ENCODE measurements at places on chromosomes 13 and 19.

DNA sequence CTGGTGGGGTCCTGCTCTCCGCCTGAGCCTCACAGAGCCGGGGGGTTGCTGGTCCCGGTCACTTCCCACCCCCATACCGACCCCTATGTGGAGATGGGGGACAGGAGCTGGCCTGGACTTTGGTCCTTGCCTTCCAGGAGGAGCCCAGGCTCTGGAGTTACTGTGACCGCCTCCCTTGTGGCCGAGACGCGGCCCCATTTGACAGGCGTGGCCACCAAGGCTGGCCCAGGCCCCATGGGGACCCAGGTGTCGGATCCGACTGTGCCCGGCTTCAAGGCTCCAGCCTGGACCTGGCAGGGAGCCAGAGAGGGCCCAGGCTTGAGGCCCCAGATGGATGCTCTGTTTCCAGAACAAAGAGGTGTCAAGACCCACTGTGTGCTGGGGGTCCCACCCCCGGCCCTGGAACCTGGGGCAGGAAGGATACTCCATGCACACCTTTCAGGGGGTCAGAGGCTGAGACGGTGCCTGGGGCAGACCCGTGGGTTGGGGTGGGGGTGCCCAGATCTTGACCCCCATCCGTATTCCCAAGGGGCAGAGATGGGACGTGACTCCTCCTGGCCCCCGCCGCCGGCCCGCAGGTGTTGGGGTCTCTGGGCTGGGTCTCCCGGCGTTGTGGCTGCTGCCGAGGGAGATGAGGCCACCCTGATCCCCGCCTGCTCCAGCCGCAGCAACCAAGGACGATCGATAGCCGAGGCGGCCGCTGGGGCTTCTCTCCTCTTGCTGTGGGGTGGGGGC, 47.8 kb upstream of the TCF3 start:
- no peak for DNase-seq

GRCh38 chr19:1102407-1103131, 1.2 kb upstream of the GPX4 start:
- DNase-seq = peak; percentile 52

GRCh38 chr19:1503925-1504773, 8.7 kb downstream of the ADAMTSL5 start:
- DNase-seq = no peak

DNA sequence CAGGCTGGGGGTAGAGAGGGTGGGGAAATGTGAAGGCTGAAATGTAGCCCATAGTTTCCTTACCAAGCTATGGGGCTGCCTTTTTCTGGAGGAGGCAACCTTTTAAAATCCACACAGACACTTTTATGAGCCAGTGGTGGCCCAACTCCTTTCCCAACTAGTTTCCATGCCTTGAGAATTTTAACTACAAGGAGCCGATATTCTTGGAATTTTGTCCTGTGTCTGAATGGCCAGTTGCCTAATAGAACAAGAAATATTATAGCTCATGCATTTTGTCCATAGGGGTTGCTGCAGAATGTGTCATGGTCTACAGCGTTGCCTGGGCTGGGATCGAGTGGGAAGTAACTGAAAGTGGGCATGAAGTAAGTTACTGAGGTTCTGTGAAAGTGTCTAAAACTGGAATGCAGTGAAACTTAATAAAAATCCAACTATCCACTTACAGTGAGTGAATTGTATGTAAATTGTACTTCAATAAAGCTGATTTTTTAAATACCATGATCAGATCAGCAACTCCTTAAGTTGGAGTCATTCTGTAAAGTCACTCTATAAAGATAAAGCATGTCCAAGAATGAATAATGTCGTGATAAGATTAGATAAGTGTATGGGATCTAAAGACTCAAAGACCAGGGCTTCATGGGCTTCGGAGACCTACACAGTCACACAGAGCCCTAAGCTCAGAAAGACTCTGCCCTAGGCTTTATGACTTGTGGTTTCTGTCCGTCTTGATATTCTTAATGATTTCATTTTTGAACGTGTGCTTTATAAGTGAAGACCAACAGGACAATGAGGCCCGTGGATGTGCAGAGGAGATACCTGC, 122.6 kb upstream of the FNDC3A start:
- no peak for DNase-seq

DNA sequence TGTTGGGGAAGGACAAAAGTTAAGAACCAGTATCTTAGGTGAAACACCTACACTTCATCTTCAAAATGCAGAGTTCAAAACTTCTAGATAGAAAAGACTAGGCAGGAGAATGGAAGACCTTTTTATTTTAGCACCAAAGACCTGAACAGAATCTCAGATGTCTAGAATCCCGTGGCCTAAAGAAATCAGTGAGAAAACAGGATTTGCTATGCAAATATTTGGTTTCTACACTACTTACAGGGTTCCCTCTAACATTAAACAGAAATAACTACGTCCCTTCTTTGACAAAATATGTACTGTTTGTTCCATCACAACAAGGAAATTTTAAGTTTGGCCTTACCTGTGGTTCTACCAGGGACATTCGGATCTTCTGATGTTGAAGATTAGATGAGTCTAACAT, 21.5 kb downstream of the DIS3 start:
- no peak for DNase-seq

DNA sequence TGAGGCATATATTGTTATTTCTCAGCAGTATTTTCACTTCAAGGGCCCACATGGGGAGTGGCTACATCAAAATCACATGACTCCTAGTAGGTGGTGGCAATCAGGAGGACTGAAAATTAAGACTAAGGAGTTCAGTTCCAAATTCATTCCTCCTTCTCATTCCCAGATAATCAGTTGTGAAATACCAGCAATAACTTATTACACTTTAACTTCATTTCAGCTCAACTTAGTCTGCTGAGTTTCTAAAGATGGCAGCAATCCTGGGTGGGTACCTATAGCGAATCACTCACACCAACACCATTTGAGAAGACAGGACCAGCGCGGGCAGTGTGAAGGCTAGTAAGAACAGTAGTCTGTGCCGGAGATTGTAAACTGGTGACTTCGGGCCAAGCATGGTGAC, 63.9 kb upstream of the SLC10A2 start:
- DNase-seq = no peak
